ENCODE measurements at places on chromosomes 16 and 17.

DNA sequence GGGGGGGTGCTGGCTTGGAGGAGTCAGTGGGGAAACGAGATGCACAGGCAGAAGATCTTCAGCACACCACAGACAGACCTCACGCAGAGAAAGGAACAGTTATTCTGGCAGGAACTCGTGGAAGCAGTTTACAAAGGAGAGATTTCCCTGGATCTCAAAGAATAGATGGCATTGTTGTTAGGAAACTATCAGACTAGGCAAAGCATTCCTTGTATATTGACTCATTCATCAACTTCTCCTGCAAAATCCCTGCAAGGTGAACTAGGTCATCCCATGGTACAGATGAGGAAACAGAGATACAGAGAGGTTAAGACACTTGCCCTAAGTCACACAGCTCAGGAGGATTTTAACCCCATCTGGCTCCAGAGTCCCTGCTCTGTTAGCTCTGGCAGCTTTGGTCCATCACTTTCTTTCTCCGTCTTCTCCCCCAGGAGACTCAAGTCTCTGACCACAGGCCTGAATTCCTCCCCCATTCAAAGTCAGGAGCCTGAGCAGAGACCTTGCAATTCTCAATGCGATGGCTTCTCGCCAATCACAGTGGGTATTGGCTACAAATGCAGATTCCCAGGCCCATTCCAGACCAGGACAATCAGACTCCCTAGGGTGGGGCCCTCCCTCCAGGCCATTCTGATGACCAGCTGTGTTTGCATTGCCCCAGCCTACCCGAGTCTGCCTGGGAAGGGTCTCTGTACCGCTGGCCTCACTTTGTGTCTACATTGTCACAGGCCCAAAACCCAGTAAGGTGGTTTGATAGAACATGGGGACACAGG, 56.4 kb downstream of the LITAF start:
- DNase-seq = no peak

DNA sequence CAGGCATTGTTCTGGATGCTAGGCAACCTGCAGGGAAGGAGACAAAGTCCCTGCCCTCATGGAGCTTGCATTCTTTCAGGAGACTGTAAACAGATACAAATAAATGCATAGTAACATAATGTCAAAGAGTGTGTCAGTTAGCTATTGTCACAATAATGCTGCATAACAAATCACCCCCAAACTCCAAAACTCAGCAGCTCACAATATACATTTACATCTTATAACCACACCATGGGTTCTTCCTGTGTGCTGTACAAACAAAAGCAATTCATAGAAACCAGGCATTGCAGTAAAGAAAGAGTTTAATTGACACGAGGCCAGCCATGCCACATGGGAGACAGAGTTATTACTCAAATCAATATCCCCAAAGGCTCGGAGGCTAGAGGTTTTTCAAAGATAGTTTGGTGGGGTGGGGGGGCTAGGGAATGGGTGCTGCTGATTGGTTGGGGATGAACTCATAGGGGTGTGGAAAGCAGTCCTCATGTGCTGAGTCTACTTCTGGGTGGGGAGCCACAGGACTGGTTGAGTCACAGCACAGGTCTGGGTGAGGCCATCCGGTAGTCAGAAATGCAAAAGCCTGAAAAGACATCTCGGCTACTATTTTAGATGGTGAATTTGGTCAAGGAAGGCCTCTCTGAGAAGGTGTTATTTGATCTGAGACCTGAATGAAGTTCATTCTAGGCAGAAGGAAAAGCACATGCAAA, 79.0 kb downstream of the GPRC5B start:
- no peak for DNase-seq

- DNase-seq = no peak
Measured at GRCh38 chr17:3575511-3575910, 17.9 kb upstream of the TRPV3 start.

DNA sequence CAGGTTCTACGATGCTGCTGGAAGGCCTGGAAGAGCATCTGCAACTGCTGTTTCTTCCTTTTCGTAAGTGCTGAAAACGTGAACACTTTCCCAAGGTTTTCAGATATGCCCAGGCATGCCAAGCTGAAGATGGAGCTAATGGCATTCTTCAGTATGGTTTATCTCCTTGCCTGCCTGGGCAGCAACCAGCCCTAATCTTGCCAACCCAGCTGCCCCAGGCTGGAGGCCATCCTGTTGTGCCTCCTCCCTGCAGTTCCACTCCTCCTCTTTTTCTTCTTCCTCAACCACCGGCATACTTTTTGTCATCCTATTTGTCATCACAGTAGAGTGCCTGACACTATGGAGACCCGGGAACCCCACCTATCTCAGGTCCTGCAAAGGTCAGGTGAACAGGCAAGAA, 1849.3 kb downstream of the TP53TG3F start:
- no peak for DNase-seq

- no peak for DNase-seq
Measured at GRCh38 chr17:44386182-44386525, 3.3 kb downstream of the ITGA2B start.

DNA sequence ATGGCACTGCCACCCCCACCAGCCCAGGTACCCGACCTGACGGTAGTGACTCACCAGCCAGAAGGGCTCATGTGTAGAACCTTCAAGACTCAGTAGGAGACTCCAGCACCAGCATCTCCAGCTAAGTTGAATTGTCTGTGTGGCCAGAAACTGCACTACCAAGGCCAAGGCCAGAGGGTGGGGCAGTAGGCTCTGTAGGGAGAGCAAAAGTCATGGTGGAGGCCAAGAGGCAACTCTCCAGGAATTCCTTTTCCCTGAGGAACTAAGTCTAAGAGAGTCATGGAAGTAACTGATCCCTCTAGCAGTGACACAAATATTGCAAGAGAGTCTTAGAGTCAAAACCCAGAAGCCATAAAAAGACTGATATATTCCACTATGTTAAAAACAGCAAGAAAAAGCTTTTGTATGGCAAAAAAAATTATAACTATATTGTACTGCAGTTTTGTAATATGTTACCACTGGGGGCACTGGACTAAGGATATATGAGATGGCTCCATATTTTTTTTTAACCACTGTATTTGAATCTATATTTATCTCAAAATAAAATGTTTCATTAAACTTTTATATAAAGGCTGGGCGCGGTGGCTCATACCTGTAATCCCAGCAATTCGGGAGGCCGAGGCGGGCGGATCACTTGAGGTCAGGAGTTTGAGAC, 30.2 kb upstream of the GUCY2D start:
- no peak for DNase-seq

DNA sequence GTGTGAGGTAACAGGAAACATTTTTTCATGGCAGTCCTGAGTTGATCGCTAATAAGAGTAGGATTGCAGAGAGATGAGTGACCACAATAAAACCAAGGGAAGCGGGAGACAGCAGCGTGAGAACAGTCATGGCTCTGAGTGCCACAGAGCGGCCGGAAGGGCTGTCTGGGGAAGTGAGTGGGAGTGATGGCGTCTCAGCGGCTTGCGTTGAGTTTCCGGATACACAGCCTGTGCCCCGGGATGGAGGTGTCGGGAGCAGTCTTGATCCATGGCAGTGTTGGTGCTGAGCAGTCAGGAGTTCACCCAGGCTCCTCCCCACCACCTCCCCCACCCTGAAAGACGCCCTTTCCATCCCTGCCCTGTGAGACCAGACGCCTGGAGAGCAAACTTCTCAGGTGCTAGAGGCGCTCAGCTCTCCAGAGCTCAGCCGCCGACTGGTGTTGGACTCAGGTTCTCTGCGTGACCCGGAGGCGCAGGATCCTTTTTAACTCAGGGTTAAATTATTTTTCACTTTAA, 59.8 kb downstream of the BANP start:
- no peak for DNase-seq

DNA sequence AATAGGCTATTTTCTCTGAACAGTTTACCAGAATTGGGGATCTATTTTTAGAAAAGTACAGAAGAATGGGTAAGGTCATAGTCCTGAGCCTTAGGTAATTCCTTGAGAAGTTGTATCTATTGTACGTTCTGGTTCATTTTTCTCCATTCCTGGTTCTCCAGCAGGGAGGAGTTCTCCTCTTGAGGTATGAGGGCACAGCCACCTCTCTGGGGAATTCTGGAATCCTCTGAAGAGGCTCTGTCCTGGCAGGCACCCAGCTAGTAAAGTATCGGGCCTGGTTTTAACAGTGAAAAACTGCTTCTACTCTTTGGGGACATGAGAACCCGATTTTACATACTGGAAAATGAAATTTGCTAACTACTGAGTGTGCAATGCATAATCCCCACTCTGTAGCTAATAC, 19.6 kb upstream of the PMFBP1 start:
- DNase-seq = no peak

DNA sequence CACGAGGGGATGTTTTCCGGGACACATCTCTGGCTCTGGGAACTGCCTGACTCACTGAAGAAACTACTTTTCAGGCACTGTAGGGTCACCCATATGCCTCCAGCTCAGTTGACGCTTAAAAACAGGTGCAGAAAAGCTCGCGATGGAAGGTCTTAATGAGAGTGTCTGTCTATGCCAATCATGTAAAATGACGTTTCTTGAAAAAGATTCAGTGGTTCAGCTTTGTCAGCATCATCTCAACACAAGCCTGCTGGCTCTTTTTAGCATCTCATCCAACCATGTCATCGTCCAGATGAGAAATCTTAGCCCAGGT, 27.5 kb downstream of the OR1D5 start:
- no peak for DNase-seq

DNA sequence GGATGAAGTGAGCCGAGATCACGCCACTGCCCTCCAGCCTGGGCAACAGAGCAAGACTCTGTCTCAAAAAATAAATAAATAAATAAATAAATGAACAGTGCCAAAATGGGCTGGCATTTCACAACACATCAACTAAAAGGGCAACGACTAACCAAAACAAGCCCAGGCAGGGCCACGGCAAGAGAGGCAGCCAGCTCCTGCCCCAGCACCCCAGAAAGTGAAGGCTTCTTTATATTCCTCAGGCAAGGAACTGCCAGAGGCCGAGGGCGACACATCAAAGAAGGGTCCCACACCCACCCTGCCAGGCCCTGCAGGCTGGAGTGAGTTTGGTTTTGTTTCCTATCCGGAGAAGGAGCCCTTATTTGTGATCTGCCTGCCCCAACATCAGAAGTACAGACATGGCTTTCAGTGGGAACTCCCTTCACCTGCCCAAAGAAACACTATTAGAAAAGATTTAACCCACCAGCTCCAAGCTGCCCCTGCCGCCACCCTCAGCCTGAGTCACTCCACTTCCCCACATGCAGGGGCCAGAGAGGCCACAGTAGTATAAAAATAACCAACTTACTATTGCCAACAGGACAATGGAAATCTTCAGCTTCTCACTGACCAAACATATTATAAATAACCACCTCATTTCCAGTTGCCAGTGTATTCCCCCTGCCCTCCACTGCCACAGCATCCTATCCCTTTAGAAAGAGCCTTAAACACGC, 8.0 kb downstream of the FBXO31 start:
- no peak for DNase-seq

- DNase-seq = no peak
Measured at GRCh38 chr16:58123896-58124600, 5.1 kb downstream of the CFAP20 start.

DNA sequence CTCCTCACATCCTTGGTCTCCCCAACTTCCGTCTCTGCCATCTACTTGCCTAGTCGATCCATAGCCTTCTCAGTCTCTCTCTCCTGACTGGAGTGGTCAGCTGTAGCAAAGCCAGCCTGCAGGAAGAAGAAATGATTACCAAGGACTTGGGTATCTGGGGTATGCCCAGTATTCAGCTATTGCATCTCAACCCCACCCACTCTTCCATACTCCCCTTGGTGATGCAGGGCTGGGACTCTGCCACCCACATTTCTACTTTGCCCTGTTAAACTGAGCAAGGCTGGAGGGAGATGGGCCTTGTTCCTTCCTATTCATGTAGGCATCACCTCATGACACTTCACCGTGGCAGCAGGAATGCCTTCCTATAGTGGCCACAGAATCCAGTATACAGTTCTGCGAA, 2.3 kb downstream of the COPRS start:
- no peak for DNase-seq

All from D721Med (cell line).